ENCODE measurements at places on chromosomes 16 and 17. TPM values are rescaled to one million over a fixed set of nuclear protein-coding genes. Genes with fewer than 3 reads are reported as not detected.

GRCh38 chr17:49359990-49360795 is 1.9 kb downstream of the ZNF652 start:
- H3K27ac ChIP-seq = peak overlapping the region; percentile 93
- no peaks in the 10 kb centered on the region for H3K27me3 ChIP-seq
- no peaks in the 10 kb centered on the region for H3K36me3 ChIP-seq
- DNase-seq = peak; percentile 30
- peaks cover 40% of the 10 kb centered on the region for H3K4me1 ChIP-seq
- peak overlapping the region; percentile 90 for H3K4me3 ChIP-seq

DNA sequence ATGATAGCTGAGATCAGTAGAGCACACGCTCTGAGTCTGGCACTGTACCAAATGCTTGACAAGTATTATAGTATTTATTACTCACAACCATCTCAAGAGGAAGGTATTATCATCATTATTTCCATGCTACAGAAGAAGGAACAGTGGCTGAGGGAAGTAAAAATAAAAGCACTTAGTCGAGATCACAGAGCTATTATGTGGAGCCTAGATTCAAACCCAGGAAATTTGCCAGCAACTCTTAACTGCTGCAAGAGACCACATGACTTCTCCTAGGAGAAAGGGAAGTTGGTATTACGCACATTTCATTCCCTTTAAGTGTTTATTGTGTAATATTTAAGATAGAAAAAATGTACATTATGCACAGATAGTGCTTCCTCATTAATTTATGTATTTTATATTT is 1.0 kb upstream of the RHOT1 start:
- H3K4me3 ChIP-seq = peak overlapping the region; percentile 76
- peaks cover 4% of the 10 kb centered on the region for H3K36me3 ChIP-seq
- H3K27ac ChIP-seq = peak overlapping the region; percentile 70
- H3K27me3 ChIP-seq = no peaks in the 10 kb centered on the region
- DNase-seq = no peak

- no peak for DNase-seq
- H3K27me3 ChIP-seq = peaks cover 3% of the 10 kb centered on the region
- H3K4me3 ChIP-seq = no peak overlapping the region
- no peaks in the 10 kb centered on the region for H3K36me3 ChIP-seq
- H3K27ac ChIP-seq = no peak overlapping the region
Observed at GRCh38 chr16:13557418-13557817, 362.5 kb upstream of the ERCC4 start.

DNA sequence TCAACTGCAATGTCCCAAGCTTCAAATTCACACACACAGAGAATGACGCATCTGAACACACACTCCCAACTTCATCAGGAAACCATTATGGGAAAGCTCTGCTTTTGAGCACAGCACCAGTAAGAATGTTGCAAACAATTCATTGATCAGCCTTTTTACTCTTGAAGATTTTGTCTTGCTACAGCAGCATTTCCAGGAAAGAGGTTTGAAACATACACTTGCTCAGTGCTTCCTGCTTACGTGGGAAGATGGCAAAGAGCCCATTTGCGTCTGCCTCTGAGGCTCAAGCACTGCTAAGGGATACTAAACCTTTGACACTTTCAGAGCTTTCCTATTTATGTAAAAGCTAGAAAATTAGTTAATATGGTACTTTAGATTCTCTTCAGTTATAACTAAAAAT is 77.2 kb upstream of the MON1B start:
- H3K36me3 ChIP-seq = no peaks in the 10 kb centered on the region
- peak; percentile 12 for DNase-seq
- peaks cover 5% of the 10 kb centered on the region for H3K27me3 ChIP-seq

- no peaks in the 10 kb centered on the region for H3K36me3 ChIP-seq
- H3K4me3 ChIP-seq = no peak overlapping the region
- H3K27ac ChIP-seq = no peak overlapping the region
- DNase-seq = no peak
- peaks cover 7% of the 10 kb centered on the region for H3K27me3 ChIP-seq
Observed at GRCh38 chr16:58789351-58789750, 55.2 kb upstream of the GOT2 start.

GRCh38 chr17:57810721-57811637 is 38.9 kb downstream of the MRPS23 start:
- no peak for DNase-seq
- peaks cover 41% of the 10 kb centered on the region for H3K27me3 ChIP-seq
- no peak overlapping the region for H3K27ac ChIP-seq
- H3K36me3 ChIP-seq = no peaks in the 10 kb centered on the region
- peaks cover 14% of the 10 kb centered on the region for H3K4me1 ChIP-seq

- no peak overlapping the region for H3K27ac ChIP-seq
- H3K4me1 ChIP-seq = peaks cover 42% of the 10 kb centered on the region
- DNase-seq = no peak
- no peak overlapping the region for H3K4me3 ChIP-seq
- no peaks in the 10 kb centered on the region for H3K27me3 ChIP-seq
Observed at GRCh38 chr17:59149051-59149450, 5.9 kb downstream of the SKA2 start.

GRCh38 chr17:4514206-4514605 is 15.5 kb downstream of the SPNS2 start:
- no peak for DNase-seq
- H3K36me3 ChIP-seq = no peaks in the 10 kb centered on the region
- H3K4me1 ChIP-seq = peaks cover 6% of the 10 kb centered on the region

DNA sequence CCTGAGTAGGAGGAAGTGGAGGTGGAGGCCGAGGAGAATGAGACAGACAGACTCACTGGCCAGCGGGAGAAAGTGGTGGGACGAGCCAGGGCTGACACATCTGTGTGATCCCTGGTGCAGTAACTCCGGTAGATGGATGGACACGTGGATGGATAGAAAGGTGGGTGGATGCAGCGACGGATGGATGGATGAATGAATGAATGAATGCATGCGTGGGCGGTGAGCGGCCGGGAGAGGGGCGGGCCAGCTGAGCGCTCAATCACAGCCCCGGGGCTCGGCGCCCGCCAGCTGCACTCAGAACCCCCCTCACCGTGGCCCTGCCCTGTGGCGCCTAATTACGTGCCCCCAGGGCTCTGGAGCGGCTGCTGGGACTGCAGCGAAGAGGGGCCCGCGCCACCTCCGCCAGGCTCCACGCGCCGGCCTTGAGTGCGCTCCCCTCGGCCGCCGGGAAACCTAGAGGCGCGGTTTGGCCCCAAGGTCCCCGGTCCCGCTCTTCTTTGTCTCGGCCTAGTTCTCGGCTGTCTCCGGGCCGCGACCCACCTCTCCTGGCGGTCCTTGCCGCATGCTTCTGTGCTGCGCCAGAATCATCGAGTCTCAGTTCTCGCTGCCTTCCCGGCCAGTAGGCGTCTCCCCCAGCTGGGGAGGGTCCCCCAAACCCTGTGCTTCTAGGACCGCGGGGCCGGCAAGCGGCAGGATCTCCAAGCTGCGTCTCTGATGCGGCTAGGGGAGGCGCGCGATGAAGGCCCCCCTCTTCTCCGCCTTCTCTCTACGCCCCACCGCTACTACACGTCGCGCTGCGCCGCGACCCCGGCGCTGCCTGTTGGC is 41.0 kb downstream of the RAI1 start:
- H3K27ac ChIP-seq = no peak overlapping the region
- DNase-seq = no peak
- H3K4me3 ChIP-seq = peak overlapping the region; percentile 58
- H3K4me1 ChIP-seq = peaks cover 48% of the 10 kb centered on the region
- H3K27me3 ChIP-seq = peaks cover 24% of the 10 kb centered on the region

GRCh38 chr17:43550754-43551153 is 4.6 kb upstream of the ETV4 start:
- no peak overlapping the region for H3K4me3 ChIP-seq
- peaks cover 52% of the 10 kb centered on the region for H3K27me3 ChIP-seq
- no peak for DNase-seq
- H3K4me1 ChIP-seq = peaks cover 13% of the 10 kb centered on the region
- no peak overlapping the region for H3K27ac ChIP-seq

- H3K36me3 ChIP-seq = no peaks in the 10 kb centered on the region
- peak; percentile 47 for DNase-seq
- no peak overlapping the region for H3K4me3 ChIP-seq
- H3K4me1 ChIP-seq = no peaks in the 10 kb centered on the region
- H3K27me3 ChIP-seq = peaks cover 19% of the 10 kb centered on the region
Observed at GRCh38 chr17:68613739-68614298, 12.7 kb upstream of the FAM20A start.

DNA sequence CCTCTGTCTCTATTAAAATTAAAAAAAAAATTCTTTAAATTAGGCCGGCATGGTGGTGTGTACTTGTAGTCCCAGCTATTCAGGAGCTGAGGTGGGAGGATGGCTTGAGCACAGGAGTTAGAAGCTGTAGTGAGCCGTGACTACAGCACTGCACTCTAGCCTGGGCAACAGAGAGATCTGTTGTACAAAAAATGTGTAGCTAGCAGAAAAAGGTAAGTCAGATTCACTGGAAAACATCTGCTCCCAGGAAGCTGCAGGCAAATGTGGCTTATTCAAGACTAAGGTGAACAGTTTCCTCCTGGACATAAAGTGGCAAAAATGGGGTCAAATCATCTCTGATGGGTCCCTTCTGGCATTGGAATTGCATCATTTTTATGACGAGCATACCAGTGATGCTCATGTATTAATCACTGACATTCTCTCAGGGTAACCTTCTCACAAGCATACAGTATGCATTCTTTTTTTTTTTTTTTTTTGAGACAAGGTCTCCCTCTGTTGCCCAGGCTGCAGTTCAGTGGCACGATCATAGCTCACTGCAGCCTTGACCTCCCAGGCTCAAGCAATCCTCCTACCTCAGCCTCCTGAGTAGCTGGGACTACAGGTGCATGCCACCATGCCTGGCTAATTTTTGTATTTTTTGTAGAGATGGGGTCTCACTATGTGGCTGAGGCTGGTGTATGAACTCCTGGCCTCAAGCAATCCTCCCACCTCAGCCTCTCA is 48.7 kb downstream of the CPPED1 start:
- no peak for DNase-seq
- H3K27me3 ChIP-seq = no peaks in the 10 kb centered on the region
- H3K27ac ChIP-seq = no peak overlapping the region
- H3K36me3 ChIP-seq = no peaks in the 10 kb centered on the region

DNA sequence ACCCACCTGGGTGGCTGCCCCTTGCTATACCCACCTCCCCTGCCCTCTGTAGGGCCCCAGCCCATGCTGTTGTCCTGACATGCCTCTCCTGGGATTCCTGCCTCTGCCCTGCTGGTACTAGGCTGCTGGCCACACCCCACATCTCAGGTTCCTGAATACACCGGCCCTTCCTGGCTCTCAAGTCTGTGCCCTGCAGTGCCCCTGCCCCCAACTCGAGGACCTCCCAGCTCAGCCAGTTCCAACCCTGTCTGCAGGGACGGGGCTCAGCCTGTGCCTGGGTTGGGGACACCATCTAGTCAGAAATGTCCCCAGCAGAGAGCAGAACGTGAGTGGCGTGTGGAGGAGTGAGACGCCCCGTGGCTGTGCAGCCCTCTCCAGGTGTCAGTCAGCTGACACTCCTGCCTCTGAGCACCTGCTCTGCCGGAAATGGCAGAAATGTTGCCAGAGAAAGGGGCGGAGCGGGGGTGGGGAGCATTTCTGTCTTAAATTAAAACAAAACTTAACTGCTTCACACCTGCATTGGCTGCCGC is 28.7 kb downstream of the ACSF3 start:
- H3K4me3 ChIP-seq = no peak overlapping the region
- peak; percentile 75 for DNase-seq
- peaks cover 23% of the 10 kb centered on the region for H3K36me3 ChIP-seq
- H3K4me1 ChIP-seq = peaks cover 30% of the 10 kb centered on the region
- peak overlapping the region; percentile 78 for H3K27ac ChIP-seq

DNA sequence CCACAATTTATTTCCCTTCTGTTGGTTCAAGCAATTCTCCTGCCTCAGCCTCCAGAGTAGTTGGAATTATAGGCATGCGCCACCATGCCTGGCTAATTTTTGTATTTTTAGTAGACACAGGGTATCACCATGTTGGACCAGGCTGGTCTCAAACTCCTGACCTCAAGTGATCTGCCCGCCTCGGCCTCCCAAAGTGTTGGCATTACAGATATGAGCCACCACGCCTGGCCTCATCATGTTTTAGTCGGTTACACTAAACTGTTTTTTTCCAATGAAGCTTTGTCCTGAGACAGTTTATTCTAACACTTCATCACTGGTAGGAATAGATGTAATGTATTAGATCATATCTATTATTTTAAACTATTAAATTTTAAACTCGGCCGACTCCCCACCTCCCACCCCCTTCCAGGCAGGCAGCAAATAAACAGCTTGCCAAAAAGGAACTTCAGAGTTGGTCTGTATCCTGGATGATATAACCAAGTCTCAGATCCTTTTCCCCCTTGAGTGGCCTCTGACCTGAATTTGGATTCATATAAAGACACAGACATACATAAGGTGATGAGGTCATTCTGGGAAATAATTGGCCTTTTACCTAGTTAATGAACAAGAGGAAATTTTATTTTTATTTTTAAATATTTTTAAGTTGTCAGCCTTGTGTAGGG is 18.4 kb upstream of the CORO6 start:
- H3K27me3 ChIP-seq = no peaks in the 10 kb centered on the region
- no peak overlapping the region for H3K4me3 ChIP-seq
- H3K4me1 ChIP-seq = peaks cover 44% of the 10 kb centered on the region
- H3K27ac ChIP-seq = peak overlapping the region; percentile 42
- peaks cover 15% of the 10 kb centered on the region for H3K36me3 ChIP-seq

DNA sequence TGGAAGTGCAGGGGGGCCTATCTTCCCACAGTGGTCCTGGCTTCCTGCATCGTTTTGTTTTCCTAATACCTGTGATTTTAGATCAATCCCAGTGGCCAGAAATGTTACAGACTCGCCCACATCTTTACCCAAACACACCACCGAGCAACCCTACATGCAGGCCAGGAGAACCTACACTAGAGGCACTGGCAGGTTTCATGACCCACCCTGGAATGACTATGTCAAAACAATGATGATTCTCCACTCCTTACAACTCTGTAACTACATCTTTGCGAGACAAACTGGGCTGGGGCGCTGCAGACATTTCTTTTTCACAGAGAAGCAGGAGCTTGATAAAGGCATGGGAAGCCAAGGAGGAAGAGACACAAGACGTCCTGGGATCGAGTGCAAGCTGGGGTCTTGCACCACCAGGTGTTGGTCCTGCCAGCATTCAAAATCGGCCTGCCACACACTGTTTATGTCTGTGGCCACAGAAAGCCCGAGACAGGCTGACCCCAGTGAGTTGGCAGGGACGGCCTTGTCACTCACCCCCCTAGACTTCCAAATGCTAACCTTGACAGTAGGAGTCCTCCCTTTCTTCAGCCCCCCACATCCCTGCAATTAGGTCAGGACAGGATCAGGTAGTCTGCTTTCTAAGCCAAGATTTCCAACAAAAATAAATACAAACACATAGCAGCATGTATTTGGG is 32.5 kb downstream of the UBE2O start:
- no peaks in the 10 kb centered on the region for H3K36me3 ChIP-seq
- H3K4me3 ChIP-seq = no peak overlapping the region
- H3K27me3 ChIP-seq = no peaks in the 10 kb centered on the region
- H3K4me1 ChIP-seq = peaks cover 13% of the 10 kb centered on the region
- no peak for DNase-seq

- peaks cover 31% of the 10 kb centered on the region for H3K4me1 ChIP-seq
- H3K27me3 ChIP-seq = no peaks in the 10 kb centered on the region
- H3K36me3 ChIP-seq = no peaks in the 10 kb centered on the region
Observed at GRCh38 chr16:24015923-24016322, 180.1 kb downstream of the PRKCB start.

DPEP2NB gene
- not detected for total RNA-seq

UTS2R gene
- total RNA-seq = not detected

KRT31 gene
- not detected for total RNA-seq

CDH5 gene
- total RNA-seq = not detected

ODAD4 gene
- total RNA-seq = 0.79 TPM

TBX6 gene
- 4.7 TPM for total RNA-seq

TOP2A gene
- 410 TPM for total RNA-seq
